ENCODE measurements at places on chromosomes 5 and 9. TPM values are rescaled to one million over a fixed set of nuclear protein-coding genes. Genes with fewer than 3 reads are reported as not detected.

Gene BARHL1
- total RNA-seq: not detected

Gene LRRC26
- not detected for total RNA-seq

Gene CDH9
- not detected for total RNA-seq

Gene KLF4
- total RNA-seq: 24.7 TPM

Measured in bronchial smooth muscle cell (primary cell).